ENCODE measurements at places on chromosomes 5 and 9.

DNA sequence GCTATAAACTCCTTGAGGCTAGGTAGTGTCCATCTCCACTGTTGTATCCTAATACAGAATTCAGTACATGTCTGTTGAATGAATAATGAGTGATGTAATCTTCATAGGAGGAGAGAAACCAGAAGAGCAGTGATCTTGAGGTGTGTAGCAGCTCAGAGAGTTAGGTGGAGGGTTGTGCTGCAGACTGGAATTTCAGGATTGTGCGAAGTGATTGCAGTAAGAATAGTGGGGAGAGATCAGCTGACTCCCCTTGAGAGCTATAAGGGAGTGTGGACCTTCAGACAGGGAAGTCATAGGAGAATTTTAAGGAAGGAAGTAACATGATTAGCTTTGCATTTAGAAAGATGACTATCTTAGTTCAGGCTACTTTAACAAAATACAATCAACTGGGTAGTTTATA is 4.4 kb downstream of the SNX24 start:
- peak; percentile 41 for DNase-seq

GRCh38 chr9:136216541-136217244 is 11.8 kb upstream of the LHX3 start:
- peak; percentile 76 for DNase-seq

- DNase-seq, result peak; percentile 27
Observed at GRCh38 chr9:36317766-36318165, 59.5 kb upstream of the GNE start.

GRCh38 chr5:120053841-120054240 is 410.3 kb upstream of the PRR16 start:
- DNase-seq, result no peak

- peak; percentile 93 for DNase-seq
Observed at GRCh38 chr9:136539427-136540421, 6.1 kb downstream of the NOTCH1 start.

- DNase-seq, result no peak
Observed at GRCh38 chr5:168879331-168879730, 300.2 kb upstream of the PANK3 start.

DNA sequence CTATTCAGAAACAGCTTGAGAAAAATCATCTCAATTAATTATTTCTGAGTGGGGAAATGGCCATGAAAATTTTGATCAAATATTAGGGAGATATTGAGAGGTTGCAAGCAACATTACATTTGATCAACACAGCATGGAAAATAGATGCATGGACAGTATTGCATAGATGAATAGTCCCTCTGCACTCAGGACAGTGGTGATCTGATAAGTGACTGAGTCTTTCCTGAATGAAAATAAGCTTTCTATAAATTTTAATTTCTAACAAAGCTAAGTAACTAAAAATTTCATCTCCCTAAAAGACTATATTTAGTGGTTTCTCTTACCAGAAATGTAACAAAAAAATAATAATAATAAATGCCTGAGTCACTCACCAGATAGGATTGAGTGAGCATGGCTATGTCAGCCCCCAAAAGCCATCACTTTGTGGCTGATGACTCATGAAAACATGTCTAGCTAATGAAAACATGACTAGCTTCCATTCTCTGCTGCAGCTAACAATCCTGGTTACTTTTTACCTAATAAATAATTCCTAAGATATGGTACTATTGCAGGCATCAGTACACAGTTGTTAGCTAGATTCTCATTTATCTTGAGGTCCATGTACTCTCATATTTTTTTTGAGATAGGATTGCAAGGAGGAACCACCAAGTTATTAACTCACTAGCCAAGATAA is 1294.8 kb upstream of the ACO1 start:
- no peak for DNase-seq

DNA sequence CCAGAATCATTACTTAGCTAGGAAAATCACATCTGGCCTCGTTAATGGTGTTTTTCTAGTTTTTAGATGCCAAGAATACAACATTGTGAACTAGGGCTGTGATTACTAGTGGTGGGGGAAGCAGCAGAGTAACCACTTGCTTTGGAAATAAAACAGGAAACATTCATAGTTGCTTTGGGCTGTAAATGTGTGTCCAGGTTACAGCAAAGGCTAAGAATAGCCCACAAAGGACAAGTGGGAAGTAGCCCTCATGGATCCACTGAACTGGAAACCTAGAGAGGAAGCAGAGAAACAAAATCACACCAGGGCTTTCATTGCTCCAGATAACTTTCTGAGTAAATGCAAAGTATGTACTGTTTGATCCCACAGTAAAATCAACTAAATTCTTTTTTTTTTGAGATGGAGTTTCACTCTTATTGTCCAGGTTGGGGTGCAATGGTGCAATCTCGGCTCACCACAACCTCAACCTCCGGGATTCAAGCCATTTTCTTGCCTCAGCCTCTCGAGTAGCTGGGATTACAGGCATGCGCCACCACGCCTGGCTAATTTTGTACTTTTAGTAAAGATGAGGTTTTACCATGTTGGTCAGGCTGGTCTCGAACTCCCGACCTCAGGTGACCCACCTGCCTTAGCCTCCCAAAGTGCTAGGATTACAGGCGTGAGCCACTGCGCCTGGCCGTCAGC is 56.2 kb upstream of the TNFSF15 start:
- no peak for DNase-seq

DNA sequence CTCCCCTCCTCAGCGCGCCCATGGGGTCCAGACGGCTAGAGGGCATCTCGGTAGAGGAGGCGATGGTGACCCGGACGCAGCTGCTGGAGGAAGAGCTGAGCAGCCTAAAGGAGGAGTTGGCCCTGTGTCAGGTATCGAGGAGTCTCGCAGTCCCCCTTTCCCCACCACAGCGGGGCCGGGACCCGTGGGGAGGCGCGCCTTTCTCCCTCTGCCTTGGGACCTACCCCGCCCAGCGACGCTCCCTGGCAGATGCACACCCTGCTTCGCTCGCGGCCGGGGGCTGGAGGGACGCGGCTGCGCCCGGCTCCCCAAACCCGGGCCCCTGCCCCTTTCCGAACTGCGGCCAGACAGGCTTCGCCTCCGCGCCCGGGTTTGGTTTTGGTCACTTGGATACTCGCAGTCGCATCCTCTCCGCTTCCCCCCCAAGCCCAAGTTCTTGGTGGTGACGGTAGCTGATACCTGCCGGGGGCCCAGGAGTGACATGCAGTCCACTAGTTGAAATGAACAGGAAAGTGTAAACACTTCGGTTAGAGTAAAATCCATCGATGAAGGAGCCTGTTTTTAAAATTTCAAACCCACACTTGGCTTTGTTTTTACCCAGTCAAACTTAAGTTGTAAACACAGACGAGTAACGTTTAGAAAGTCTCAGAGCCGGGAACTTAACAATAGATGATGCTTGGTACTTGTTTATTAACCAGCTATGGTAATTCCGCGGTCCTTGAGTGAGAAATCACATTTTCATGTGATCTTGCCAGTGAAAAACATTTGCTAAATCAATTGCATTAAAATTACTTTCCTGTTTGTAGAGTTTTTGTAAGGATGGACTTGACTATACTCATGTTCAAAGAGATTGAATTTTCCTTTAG is 688 bp downstream of the CNTLN start:
- DNase-seq, result peak; percentile 67

DNA sequence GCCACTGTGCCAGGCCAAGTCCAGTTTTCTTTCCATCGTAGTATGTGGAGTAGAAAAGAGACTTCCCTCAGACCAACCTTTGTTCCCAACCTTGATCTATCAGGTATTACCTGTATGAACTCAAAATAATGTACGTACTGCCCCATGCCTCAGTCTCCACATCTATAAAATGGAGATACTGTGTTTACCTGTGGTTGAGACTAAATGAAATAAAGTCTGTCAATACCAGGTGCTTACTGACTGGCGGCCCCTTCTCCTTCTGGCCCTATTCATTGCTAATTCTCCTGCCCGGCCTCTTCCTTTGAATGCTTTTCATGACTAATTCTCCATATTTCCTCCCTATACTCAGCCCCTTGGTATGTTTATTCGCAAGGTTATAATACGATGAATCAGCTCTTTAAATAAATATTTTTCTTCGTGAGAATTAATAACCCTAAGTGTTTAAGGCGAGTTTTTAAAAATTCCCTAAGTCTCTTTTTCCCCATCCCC is 89.6 kb upstream of the BASP1 start:
- DNase-seq, result no peak

GRCh38 chr9:79257790-79258351 is 313.9 kb upstream of the TLE4 start:
- peak; percentile 70 for DNase-seq
